ENCODE measurements at places on chromosomes 5 and 9.

DNA sequence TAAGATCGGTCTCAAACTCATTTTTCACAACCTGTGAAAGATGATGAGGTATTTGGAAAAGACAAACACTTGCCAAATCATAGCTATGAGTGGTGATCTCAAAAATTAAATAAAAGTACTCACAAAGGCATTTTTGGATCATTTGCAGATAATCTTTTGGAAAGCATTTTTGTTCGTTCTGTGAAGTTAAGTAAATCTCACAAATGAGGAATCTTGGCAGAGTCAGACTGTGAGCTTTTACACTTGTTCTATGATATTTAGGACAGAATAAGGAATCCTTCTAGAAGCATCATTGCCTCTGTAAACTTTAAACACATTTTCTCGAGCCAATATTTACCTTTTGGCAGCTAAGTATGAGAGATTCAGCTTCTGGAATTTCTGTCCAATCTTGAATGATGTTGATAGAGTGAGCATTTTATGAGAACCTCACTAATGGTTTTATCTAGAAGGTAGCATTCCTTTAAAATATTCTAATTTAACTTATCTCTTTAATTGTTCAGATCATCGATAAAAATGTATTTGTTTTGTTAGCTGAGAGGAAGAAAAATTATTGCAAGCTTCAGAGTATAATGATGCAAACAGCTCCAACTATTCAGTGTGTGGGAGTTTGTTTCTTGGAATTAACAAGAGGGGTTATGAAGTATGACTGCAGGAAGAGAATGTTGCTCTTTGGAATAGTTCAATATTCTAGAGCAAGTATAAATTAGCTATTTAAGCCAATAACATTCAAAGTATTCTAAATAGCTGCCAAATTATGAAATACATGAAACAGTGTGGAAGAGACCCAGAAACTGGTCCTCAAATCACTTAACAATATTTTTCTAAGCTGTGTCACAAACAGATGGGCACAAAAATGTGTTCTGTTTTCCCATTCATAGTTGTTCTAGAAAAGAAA is 48.6 kb upstream of the SLCO6A1 start:
- DNase-seq, result no peak

GRCh38 chr5:177085985-177086653 is 596 bp upstream of the FGFR4 start:
- no peak for DNase-seq

DNA sequence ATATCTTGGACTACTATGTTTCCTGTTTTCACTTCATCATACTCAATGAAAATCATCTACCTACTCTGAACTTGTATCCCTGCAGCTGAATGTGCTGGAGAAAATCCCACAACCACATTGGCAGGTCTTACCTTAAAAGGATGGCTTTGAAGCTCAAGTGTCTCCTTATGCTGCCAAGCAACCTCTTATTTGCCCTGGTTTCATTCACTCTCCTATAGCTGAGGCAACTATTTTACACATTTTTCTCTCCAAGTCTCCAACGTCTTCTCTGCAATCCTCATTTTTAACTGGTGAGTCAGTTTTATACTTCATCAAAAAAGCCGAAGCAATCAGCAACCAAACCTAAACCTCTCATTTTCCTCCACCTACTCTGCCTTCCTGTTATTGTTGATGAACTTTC is 49.7 kb downstream of the POU4F3 start:
- no peak for DNase-seq

DNA sequence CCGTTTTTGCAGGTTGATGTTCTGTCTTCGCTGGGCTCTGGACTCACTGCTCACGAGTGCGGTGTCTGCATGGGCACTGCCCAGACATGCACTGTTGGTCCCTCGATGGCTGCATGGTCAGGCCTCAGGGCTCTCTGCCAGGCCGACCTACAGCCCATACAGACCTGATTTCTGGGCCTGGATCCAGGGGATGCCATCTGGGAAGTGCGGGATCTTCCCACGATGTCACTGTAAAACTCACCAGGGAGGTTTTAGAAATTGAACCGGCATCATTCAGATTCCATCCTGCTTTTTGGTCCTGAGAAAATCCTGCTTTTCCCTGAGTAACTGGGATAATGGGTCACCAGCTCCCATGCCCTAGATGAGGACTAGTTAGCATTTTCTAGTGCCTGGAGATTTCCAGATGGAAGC is 9.1 kb downstream of the S1PR3 start:
- no peak for DNase-seq

- no peak for DNase-seq
These were observed 6.5 kb downstream of the UNC5A start for GRCh38 chr5:176816791-176817347.

- no peak for DNase-seq
These were observed 15.2 kb downstream of the NANS start for GRCh38 chr9:98071737-98072136.

GRCh38 chr5:105288946-105289345 is 1726.4 kb upstream of the NUDT12 start:
- no peak for DNase-seq

- peak; percentile 15 for DNase-seq
These were observed 2.1 kb upstream of the GLIS3 start for GRCh38 chr9:4301971-4302427.

- DNase-seq, result peak; percentile 88
These were observed 51.6 kb downstream of the AHRR start for GRCh38 chr5:372996-373709.

GRCh38 chr9:36040271-36040925 is 3.7 kb downstream of the RECK start:
- no peak for DNase-seq

- no peak for DNase-seq
These were observed 67.1 kb upstream of the PLPP6 start for GRCh38 chr9:4594994-4595393.

- no peak for DNase-seq
These were observed 11.5 kb downstream of the IGFBPL1 start for GRCh38 chr9:38412751-38413150.

GRCh38 chr9:106874652-106875051 is 11.7 kb downstream of the ZNF462 start:
- DNase-seq, result no peak

DNA sequence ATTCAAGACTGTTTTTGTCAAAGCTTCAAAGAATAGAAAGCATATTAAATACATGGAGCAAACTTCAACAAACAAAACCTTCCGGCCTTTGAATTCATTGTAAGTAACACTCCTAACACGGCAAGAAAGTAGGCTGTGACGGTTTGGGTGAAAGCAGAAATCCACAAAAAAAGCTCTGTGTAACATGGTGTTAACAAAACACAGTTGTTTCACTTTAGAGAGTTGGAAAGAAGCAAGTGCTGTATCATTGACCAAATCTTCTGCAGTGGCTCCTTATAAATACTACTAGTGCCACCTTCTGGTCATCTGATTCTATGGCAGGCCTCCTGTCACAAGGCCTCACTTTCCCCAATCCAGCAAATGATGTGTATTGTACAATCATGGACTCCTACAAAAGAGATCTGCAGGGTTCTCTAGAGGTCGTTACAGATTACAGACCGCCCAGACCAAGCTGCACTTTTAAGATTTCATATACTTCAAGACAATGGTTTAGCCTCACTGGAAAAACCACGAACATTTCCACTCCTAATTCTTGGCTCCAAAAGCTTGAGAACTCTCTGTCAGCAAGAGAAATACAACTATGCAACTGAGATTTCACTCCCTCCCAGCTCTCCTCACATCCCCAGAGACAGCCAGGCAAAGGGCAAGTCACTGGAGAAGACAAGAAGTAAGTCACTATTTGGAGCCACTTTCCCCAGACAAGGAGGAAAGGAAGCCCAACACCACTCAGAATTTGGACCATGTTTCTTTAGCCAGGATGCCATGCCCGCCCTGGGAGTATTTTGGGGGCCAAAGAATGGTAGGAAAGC is 196.2 kb downstream of the DTWD2 start:
- DNase-seq, result peak; percentile 91

GRCh38 chr9:37456817-37457216 is 8.4 kb downstream of the ZBTB5 start:
- no peak for DNase-seq

GRCh38 chr9:116133163-116133562 is 20.4 kb upstream of the PAPPA start:
- no peak for DNase-seq

DNA sequence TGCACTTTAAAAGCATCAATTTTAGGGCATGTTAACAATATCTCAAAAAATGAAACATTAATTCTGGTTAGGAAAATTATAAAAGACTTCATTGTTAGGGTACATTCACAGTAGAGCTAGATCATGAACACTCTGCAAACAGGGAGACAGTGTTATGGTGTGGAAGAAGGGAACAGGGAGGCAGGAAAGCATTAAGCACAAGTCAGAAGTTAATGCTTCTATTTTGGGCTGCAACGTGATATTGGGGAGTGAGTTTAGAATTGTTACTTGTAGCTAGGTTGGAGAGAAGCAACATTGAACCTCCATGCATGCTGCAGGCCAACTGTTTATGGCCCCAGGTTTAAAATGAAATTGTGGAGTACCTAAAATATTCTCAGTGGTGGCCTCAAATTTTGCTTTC is 278.1 kb upstream of the NMUR2 start:
- no peak for DNase-seq

GRCh38 chr5:73917433-73917832 is 291.4 kb downstream of the ARHGEF28 start:
- DNase-seq, result no peak

DNA sequence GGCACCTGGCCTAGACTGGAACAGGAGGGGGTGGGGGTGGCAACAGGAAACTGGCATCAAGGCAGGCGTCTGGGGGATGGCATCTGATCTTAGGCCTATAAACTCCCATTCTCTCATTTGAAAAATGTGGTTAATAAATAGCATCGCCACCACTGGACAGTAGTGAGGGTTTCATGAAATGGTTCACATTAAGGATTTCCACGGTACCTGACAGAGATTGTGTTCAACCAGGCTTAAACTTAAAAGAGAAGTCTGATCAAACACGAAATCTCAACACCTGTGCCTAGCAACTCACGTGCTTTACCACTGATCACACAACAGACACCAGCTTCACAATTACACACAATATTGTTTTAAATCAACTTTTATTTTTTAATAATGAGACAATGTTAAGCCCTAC is 3.0 kb downstream of the DENND1A start:
- DNase-seq, result no peak

- DNase-seq, result no peak
These were observed 91.2 kb upstream of the PAM start for GRCh38 chr5:102663749-102664530.

GRCh38 chr5:93557021-93557604 is 23.9 kb downstream of the NR2F1-AS1 start:
- DNase-seq, result no peak

GRCh38 chr9:77725046-77725694 is 77.0 kb upstream of the GNA14 start:
- DNase-seq, result no peak

DNA sequence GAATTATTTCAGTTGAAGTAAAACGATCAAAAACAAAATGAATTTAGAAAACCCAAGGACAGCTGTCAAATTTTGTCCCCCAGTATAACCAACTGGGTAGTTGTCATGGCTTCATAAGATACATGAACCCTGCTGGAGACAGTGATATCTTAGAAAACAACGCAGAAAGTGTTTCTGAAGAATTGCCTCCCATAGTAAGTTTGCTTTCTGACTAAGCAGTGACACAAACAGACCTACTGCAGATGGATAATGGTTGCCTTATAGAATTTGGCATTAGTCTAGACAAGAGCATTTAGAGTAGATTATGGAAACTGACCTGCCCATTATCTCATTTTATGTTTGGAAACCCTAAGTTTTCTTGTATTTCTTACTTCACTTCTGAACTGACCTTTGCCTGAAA is 187.7 kb upstream of the KCNN2 start:
- DNase-seq, result no peak

DNA sequence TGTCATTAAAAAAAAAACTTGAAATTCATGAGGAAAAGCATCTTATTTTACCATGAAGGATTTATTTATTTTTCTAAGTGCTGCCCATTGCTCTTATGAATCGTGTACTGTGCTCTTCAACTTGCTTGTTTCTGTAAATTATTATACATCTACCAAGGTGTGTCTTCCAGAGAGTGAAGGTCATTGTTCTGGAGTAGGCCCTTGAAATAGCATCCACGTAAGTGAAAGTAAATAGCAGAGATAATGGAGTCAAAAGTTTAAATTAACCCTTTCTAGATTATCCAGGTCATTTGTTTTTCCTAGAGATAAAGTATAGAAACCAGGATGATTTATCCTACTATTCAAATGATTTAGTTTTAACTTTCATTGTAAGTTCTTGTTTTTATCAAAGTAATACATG is 473.1 kb downstream of the DIRAS2 start:
- no peak for DNase-seq

GRCh38 chr5:2983583-2984300 is 232.3 kb upstream of the IRX2 start:
- DNase-seq, result no peak

DNA sequence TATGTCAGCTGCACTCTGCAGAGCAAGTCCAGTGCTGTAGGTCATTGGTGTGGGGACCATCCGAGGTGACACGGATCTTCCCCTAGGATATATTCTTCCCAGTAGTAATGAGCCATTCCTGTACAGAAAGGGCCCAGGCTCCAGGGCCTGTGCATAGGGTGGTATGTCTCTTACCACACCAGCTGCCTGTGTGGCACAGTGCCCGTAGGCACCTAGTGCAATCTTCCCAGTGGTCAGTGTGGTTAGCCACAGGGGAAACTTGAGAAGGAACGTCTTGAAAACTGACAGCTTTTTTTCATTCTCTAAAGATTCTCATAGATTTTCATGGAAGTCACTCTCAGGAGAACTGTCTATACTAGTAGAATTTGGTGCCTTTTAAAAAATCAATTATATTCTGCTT is 39.8 kb downstream of the CYSTM1 start:
- peak; percentile 94 for DNase-seq

DNA sequence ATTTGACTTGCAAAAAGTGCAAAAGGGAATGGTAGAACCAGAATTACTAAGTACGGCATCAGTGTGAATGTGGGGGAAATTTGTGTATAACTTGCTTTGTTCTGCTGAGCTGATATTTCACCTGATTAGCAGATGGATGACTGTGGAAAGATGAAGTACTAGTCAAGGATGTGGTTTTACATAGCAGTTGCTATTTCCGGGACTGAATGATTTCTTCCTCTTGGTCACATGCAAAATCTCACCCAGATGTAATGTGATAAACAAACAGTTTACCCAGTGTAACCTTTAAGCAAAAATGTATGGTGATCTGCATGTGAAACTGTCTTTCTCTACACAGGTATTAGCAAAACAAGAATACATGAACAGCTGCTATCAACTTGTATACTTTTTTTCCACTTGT is 46.1 kb downstream of the DCP2 start:
- peak; percentile 68 for DNase-seq

GRCh38 chr9:130935648-130936271 is 3.3 kb downstream of the FIBCD1 start:
- DNase-seq, result no peak

DNA sequence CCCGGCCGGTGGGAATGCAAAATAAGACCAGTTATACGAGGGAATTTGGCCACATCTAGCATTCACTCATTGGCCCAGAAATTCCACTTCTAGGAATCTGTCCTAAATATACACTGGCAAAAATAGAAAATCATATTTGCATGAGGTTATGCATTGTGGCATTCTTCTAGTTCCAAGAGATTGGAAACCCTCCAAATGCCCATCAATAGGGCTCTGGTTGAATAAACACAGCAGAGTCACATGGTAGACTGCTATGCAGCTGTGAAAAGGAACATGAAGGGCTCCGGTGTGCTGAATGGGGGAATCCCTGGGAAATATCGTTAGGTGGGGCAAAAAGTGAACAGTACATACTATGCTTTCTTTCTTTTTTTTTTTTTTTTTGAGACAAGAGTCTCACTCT is 36.8 kb downstream of the PTGES start:
- no peak for DNase-seq

All from hematopoietic multipotent progenitor cell treated with erythropoietin and hydrocortisone succinate and interleukin-3 and kit ligand, for 4 days (in vitro differentiated cells).